ENCODE measurements at places on chromosomes 16 and 17.

DNA sequence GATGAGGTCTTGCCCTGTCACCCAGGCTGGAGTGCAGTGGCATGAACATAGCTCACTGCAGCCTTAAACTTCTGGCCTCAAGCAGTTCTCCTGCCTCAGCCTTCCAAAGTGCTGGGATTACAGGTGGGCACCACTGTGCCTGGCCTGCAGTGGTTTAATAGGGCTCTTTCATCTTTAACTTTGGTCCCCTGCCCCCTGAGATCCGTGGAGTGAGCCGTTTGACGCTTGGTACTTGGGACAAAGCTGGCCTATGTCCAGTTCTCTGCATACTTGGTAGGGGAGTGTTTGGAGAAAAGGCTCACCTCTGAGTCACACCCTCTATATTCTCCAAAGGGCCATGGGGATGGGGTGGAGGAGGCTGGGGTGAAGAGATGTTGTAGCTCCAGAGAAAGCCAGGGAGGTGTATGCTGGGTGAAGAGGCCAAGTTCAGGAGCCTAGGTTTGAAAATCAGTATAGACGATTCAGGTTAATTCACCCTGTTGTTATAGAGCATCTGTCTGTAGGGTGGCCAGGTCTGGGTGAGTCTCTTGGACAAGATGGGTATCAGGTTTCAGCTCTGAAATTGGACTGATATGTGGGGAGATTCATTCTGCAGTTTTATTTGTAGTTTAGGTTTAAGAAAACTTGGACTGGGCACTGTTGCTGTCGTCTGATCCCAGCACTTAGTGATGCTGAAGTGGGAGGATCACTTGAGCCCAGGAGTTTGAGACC is 17.6 kb downstream of the ABCC1 start:
- no peak for DNase-seq

- no peak for DNase-seq
Measured at GRCh38 chr17:8955021-8955959, 10.2 kb downstream of the PIK3R5 start.

GRCh38 chr17:12691173-12691572 is 25.5 kb downstream of the MYOCD start:
- DNase-seq: no peak

DNA sequence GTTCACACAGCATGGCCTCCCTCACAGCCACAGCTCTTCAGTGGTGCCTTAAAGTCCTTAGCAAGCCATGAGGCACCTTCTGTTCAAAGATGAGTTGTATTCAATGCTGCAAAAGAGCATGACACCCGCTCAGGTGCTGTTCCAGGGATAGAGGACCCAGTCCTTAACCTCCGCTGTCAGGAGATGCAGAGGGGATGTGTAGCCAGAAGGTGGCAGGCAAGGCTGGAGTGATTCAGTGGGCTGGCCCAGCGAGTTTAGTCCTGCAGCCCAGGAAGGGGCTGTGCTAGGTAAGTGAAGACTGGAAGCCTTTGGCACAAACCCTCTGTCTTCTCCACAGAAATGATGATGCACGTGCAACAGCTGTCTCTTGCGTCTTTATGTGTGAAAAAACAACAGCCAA is 25.0 kb upstream of the ADAM11 start:
- no peak for DNase-seq

GRCh38 chr16:17107450-17107849 is 363.3 kb downstream of the XYLT1 start:
- DNase-seq: no peak

DNA sequence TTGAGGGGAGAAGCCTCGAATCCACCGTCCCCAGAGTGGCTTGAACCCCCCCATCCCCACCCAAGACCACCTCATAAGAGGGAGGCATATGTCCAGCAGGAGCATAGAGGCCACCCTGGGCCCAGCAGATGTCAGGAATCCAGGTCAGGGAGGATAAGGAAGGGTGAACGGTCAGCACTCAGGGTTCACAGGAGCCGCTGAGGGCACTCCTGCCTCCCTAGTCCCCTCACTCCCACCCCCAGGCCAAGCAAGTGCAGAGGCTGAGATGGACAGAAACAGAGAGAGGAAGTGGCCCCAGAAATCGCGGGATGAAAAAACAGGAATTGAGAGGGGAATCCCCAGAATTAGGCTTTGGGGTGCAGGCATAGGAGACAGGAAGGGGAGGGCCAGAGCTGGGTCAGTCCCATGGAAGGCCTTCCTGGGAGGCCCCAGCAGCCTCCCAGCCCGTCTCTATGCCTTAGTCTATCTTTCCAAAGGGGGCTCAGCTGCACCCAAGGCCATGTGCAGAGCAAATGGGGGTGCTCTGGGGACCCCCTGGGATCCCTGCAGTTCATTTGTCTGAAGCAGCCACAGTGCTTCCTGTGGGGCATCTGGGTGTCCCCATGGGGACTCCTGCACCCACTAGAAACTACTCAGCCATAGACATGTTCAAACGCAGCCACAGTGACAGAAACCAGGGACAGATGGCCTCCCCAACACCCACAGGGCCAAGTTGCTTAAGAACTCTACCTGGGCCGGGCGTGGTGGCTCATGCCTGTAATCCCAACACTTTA is 1.7 kb downstream of the CMTM3 start:
- DNase-seq: no peak

- DNase-seq: no peak
Measured at GRCh38 chr16:66135421-66135831, 231.1 kb upstream of the CDH5 start.

DNA sequence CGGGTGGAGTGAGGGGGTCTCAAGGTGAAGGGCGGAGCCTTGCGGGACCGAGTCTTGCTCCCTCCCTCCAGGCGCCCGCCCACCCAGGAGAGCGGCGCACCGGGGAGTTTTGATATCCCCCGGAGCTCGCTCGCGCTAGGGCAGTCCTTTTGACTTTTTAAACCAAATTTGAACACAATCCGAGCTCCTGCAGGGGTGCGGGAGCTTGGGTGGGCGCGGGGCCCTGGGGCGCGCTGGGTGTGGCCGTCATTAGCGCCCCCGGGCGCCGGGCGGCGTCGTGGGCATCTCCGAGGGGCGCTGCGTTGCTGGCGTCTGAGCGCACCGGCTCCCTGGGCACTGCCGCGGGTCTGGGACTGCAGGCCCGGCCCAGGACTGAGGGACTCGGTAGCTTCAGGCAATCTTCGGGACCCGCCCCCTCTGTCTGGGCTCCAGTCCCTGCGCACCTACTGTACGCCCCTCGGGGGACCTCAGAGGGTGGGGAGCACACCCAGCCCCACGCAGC is 10.9 kb downstream of the MAF start:
- no peak for DNase-seq
